ENCODE measurements at places on chromosomes 7 and 10.

DNA sequence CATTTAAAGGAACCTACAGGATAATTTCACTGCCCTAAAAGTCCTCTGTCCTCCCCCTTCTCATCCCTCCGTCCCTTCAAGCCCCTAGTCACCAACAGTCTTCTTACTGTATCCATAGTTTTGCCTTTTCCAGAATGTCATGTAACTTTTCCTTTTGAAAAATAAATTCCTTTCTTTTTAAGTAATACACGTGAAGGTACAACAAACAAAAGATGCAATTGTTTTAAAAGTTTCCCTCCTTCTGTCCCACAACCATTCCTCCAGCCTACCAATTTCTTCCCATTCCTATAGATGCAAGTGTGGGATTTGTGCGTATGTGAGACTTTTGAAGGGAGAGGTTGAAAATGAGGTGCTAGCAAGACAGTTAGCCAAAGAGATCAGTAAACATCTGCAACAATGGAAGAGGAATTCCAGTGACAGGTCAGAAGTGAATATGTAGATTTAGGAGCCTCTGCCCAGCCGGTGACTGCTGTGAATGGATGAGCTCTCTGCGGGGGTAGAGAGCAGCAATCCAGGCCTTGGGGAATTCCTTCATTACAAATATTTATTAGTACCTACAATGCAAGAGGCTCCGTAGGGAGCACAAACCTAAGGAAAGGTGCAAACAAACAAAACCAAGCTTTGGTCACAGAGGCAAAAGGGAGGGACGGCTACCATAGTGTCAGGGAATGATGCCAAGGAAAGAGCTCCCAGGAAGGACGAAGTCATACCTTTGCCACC, 243.6 kb downstream of the SKIDA1 start:
- DNase-seq = no peak

DNA sequence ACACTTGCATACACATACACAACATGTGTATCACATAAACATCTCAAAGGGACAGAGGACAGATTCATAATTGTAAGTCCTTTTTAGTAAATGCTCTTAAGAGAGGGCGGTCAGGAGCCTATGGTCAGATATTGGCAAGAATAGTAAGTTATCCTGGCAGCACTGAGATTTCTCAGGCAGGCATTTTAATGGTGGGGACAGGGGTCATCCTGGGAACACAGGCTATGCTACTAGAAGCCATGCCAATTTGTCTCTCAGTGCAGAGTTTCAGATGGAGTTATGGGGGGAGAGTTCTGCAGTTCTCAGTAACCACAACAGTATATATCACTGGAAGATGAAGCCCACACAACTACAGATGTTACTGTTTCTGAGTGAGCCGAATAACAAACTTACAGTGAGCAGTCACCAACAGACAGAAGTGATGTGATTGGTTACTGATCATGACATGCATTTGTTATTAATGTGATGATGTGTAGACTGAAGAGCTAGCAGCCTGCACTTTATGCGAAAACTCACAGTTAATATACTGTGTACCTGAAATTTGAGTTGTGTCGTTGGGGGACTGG, 16.4 kb downstream of the ZNF487 start:
- no peak for DNase-seq

- no peak for DNase-seq
These were observed 446.0 kb upstream of the PODXL start for GRCh38 chr7:132002343-132002968.

DNA sequence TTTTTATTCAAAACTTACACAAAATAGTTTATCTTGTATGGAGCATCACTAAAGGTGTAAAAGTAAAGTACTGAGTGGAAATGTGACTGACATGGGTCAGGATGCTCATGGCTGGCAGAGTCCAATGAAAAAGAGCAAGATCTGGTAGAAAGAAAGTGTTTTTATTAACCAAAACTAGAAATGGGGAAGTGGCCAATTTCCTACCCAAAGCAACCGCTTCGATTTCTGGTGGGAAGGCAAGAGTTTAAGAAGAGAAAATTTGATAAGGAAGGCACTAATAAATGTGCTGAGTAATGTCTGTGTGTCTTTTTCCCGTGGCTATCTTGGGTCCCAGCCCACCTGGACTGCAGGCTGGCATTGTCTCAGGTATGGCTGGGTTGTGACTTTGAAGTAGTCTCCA, 277.7 kb downstream of the ANKRD7 start:
- DNase-seq = no peak

DNA sequence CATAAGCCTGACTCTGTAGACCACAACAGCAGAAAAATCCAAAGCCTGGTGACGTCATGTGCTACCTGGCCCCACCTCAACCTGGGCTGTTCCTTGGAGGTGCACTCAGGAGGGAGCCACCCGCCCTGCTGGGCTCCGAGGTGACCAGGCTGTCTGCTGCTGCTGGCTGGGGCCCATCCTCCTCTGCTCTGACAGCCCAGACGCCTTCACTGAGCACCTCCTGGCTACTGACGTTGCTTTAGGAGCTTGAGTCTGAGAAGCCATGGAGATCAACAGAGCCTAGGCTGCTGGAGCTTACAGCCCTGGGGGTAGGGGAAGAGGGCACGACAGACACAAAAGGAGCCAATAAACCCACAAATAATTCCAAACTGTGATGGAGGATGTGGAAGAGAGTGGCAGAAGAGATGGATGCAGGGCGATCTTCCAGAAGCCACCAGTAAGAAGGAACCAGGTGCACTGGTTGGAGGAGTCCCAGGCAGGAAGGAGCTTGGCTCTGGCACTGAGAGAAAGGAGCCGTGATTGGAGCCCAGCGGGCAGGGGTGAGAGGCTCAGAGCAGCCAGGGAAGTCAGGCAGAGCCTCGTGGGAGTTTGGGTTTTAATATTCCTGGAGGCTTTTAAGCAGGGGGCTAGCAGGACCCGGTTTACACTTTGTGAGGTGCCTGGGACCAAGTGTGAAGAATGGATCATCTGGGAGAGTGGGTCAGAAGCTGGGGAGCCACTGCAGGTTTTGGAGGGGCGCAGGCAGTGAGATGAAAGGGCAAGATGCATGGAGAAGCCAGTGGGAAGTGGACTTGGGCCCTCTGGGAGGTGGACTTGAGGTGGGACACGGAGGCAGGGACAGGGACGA, 1.7 kb upstream of the PTPRE start:
- DNase-seq = no peak

DNA sequence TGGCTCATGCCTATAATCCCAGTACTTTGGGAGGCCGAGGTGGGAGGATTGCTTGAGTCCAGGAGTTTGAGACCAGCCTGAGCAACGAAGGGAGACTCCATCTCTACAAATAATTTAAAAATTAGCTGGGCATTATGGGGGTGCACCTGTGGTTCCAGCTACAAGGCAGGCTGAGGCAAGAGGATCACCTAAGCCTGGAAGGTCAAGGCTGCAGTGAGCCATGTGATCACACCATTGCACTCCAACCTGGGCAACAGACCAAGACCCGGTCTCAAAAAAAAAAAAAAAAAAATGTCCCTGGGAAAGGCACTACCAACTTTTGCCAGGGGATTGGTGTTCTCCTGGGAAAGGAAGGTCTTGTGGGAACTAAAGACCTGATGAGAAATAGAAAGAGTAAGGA, 134.2 kb upstream of the AUTS2 start:
- no peak for DNase-seq

GRCh38 chr10:113084031-113084430, 134.0 kb downstream of the TCF7L2 start:
- no peak for DNase-seq

DNA sequence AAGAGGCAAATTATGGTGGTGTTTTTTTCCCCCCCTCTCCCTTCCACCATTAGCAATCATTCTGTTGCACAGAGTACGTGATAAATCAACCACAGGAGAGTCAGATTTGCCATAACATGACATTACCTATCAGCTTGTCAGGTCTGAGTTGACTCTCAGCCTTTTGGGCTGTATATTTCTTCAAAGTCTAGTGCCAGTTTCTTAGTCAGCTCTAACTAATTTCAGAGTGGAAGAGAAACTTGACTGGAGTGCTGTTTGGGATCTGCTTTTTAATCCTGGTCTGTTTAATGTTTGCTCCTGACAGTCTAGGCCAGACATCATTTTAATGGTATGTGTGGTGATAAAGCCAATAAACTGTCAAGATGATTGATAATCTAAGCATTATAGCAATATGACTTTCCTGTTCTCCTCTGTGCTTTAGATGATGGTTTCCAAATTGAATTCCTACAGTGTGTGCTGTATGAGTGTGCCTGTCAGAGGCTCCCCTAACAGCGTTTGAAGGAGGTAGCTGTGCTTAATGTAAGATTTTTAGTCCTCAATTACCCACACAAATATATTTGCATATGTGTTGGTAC, 76.9 kb downstream of the LRMDA start:
- DNase-seq = no peak

DNA sequence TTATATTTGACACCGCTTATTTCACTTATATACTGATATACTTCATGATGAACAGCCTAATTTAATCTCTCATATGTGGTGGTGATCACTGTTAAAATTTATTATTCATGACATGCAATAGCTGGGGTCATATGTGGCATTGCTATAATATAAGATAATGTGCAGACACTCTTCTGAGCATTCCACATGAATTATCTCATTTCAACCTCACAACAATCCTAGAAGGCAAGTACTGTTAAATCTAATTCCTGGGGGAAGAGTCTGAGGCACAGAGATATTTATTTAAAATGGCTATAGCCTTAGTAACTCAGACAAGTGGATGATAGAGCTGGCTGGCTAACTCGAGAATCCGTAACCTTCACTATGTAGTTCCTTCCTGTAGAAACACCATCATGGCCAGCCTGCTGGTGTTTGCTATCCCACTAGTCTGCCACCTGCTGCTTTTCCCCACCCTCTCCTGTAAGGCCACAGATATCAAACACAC, 46.6 kb upstream of the A1CF start:
- DNase-seq = no peak

GRCh38 chr7:5177060-5177459, 13.0 kb upstream of the WIPI2 start:
- no peak for DNase-seq

GRCh38 chr10:75895259-75895658, 463.8 kb downstream of the LRMDA start:
- no peak for DNase-seq

DNA sequence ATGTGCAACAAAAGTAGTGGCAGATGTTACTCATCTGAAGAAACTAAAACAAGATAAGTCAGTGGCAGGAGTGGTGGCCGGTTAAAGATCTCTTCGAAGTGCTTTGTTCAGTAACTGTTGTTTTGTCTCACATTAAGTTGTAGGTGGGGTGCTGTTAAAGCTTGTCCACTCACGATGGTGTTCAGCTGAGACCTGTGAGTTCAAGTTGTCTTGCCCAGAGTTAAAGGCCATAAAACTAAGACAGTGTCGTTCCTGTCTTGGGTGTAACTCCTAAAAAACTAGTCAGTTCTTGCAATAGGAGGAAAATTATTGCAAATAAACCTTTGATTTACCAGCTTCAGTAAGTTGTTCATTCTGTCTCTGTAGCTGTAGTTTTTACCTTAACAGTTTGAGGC, 857 bp upstream of the FOXP2 start:
- DNase-seq = no peak

- DNase-seq = no peak
These were observed 8.3 kb upstream of the SLC25A13 start for GRCh38 chr7:96330193-96330592.

GRCh38 chr7:150927956-150928344, 50.2 kb downstream of the KCNH2 start:
- DNase-seq = no peak

- DNase-seq = no peak
These were observed 97.0 kb downstream of the HGF start for GRCh38 chr7:81672872-81673271.

GRCh38 chr10:97882142-97883091, 32.8 kb downstream of the GOLGA7B start:
- DNase-seq = no peak

DNA sequence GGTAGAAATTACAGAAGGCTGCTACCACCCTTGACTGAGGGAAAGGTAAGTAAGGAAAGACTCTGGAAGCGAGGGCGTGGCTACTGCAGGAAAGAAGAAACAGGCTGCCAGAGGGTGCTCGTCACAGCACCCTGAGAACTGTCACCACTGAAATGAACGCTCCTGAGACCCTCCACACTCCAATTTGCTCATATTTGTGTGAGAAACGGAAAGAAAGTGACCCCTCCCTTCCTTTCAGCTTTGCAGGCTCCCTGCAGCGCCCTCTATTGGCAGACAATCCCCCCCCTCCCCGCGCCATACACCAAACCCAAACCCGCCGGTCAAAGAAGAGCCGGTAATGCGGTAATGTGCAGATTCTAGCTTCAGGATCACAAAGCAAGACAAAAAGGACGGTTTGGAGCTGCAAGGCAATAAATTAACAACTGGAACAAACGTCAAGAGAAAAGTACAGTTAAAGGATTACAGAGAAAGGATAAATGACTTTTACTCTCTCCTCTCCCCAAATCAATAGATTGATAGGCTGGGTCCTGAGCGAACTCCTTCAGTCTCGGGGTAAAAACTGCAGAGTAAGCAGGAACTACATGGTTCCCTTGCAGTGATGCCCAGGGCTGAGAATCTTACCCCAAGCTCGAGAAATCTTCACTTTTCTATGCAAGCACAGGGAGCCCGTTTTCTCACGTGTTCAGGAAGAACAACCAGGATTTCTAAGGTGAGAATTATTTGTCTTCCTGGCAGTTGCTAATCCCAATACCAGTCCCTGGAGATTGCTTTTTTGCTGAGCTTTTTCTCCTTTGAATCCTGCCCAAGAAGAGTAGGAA, 47.6 kb downstream of the STEAP1B start:
- DNase-seq = no peak

- DNase-seq = no peak
These were observed 263.2 kb downstream of the DGKB start for GRCh38 chr7:14639329-14639728.

GRCh38 chr10:79375321-79376077, 28.2 kb downstream of the PPIF start:
- no peak for DNase-seq

GRCh38 chr7:102892631-102893278, 20.0 kb upstream of the LRRC17 start:
- no peak for DNase-seq

- no peak for DNase-seq
These were observed 251.4 kb upstream of the ZMIZ1 start for GRCh38 chr10:78817361-78817760.

- DNase-seq = no peak
These were observed 75.5 kb downstream of the MAP3K8 start for GRCh38 chr10:30509508-30509907.

DNA sequence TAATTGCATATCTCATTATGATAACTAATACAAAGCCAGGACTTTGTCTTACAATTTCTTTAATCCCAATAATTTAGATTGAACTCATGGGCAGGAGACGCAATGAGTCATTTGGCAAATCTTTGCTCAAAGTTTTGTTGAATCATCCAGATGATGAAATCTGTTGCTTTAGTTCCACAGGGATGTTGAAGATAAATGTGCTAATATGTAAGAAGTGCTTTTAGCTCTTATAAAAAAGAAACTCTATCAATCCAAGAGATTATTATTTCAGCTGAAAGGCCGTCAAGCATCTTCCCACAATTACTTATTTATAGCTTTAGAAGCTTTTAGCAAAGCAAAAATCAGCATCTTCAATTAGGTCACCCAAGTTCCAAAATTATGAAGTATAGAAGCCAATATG, 36.8 kb upstream of the ANK3 start:
- no peak for DNase-seq

GRCh38 chr10:1406967-1407945, 330.1 kb downstream of the ADARB2 start:
- DNase-seq = no peak

- no peak for DNase-seq
These were observed 90.7 kb downstream of the CALD1 start for GRCh38 chr7:134870156-134870555.

All from activated CD8-positive, alpha-beta memory T cell treated with anti-CD3 and anti-CD28 coated beads for 4 hours (primary cell).